ENCODE measurements at places on chromosomes 6 and 20. TPM values are rescaled to one million over a fixed set of nuclear protein-coding genes. Genes with fewer than 3 reads are reported as not detected.

The IL17A gene
- not detected for total RNA-seq

The FOXF2 gene
- 170 TPM for total RNA-seq

- no peak overlapping the region for H3K27ac ChIP-seq
- H3K27me3 ChIP-seq = no peaks in the 10 kb centered on the region
- no peaks in the 10 kb centered on the region for H3K36me3 ChIP-seq
- H3K4me3 ChIP-seq = no peak overlapping the region
- H3K4me1 ChIP-seq = no peaks in the 10 kb centered on the region
Measured at GRCh38 chr6:145241039-145241438, 494.3 kb downstream of the EPM2A start.

The LY86 gene
- total RNA-seq = 1.8 TPM

The SLC4A11 gene
- total RNA-seq = 0.32 TPM

The GATA5 gene
- 0.78 TPM for total RNA-seq

GRCh38 chr20:41538810-41539596, 79.2 kb downstream of the CHD6 start:
- peaks cover 4% of the 10 kb centered on the region for H3K36me3 ChIP-seq
- no peak for DNase-seq
- no peak overlapping the region for H3K4me3 ChIP-seq

The ZNF165 gene
- 0.50 TPM for total RNA-seq

The CYP21A2 gene
- total RNA-seq = 2.3 TPM

The RGS17 gene
- total RNA-seq = 0.06 TPM

DNA sequence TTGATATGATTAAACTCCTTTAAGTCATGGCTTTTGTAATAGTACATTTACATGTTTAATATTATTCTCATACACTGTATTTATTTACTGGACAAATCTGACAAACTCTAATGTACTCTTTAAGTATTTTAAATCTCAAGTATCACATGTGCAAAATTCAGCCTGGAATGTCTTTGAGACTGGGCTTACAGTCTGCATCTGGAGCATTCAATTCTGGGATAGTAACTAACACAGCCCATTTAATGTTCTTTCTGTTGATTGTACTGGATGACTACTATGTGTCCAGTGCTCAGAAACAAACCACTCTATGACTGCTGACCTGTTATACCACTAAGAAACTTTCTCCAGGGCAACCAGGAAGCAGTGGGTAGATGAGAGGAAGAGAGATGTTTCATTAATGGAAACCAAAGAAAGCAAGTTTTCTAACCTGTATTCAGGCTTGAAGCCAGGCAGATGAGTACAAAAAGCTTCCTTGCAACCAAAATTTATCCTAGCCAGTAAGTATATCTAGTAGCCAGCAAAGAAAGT, 26.8 kb downstream of the FBXL4 start:
- no peaks in the 10 kb centered on the region for H3K36me3 ChIP-seq
- no peaks in the 10 kb centered on the region for H3K27me3 ChIP-seq
- no peaks in the 10 kb centered on the region for H3K4me1 ChIP-seq
- DNase-seq = no peak

The BPI gene
- total RNA-seq = not detected

The BCAS1 gene
- 0.13 TPM for total RNA-seq

- DNase-seq = no peak
- H3K4me3 ChIP-seq = no peak overlapping the region
- peaks cover under 1% of the 10 kb centered on the region for H3K4me1 ChIP-seq
- peaks cover under 1% of the 10 kb centered on the region for H3K36me3 ChIP-seq
Measured at GRCh38 chr6:3290149-3290930, 31.6 kb downstream of the PSMG4 start.

DNA sequence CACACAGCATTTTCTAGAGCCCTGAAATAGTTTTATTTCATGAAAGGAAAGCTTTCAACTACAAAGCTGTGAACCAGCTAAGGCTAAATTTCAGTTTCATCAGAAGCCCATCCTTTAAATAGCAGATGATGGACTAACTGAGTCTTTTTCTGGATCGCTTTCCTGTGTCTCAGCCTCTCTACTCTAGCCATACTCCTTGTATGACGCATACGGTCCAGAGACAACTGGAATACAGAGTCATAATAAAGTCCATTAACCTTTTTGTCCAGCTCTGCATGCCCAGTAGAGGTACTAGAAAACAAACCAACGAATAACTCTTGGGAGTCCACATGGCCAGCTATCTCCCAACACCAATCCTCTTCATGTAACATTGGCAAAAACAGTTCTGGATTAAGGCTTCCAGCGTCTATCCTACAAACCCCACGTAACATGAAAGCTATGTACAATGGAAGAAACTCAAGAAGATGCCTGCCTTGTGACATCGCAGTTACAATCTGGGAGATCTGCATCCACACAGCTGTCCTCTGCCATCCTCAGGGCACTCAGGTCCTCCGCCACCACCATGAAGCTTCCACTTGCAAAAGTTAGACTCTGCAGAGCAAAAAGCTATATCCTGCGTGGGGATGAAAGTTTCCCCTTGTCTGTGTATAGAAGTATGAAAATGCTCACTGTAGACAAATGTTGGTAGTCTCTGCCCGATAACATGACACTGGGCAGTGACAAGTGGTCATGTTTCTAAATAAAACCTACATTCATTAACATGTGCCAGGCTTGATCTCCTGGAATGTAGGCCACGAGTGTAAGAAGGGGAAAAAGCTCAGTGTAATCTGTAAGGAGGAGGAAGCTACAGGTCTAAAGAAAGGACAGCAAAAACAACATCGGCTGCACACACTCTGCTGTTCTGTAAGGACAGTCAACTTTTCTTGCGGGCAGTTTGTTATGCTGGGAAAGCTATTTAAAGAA, 360.4 kb downstream of the ESR1 start:
- peaks cover 11% of the 10 kb centered on the region for H3K4me1 ChIP-seq
- H3K27me3 ChIP-seq = no peaks in the 10 kb centered on the region
- no peak for DNase-seq
- H3K36me3 ChIP-seq = peaks cover 23% of the 10 kb centered on the region
- H3K27ac ChIP-seq = no peak overlapping the region
- H3K4me3 ChIP-seq = no peak overlapping the region

- H3K27me3 ChIP-seq = no peaks in the 10 kb centered on the region
- no peaks in the 10 kb centered on the region for H3K36me3 ChIP-seq
- H3K4me3 ChIP-seq = no peak overlapping the region
- no peak for DNase-seq
Measured at GRCh38 chr6:110404607-110405006, 10.8 kb downstream of the DDO start.

DNA sequence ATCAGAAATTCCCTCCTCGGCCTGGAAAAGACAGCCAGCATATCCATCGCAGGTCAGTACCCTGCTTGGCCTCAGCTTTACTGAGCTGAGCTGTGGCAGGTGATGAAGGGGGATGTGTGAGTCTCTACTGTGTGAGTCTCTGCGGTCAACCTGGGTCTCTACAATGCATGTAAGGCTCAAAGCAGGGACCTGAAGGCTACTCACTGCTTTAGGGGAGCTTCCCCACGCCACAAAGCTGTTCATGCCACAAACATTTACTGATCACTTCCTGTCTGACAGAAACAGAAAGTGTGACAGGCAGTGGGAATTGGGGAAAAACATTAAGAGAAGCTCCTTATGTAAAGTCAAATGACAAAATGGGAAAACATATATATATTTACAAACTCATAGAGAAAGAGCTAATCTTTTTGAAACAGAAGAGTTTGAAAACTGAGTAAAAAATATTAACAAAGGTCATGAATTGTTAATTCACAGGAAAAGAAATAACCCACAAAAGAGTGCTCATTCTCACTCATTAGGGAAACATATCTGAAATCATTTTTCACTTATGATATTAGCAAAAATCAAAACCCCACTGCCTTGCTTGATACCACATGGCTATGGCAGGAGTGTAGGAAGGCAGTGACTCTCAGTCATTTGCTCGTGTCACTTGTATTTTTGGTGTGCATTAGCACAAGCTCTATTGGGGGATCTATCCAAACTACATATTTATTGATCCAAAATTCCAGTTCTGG, 5.8 kb downstream of the BTN3A3 start:
- peaks cover 8% of the 10 kb centered on the region for H3K36me3 ChIP-seq
- no peak overlapping the region for H3K27ac ChIP-seq
- no peaks in the 10 kb centered on the region for H3K27me3 ChIP-seq
- no peak overlapping the region for H3K4me3 ChIP-seq

GRCh38 chr6:69427882-69428281, 368.9 kb downstream of the LMBRD1 start:
- no peak overlapping the region for H3K27ac ChIP-seq
- no peaks in the 10 kb centered on the region for H3K27me3 ChIP-seq
- no peak overlapping the region for H3K4me3 ChIP-seq
- H3K36me3 ChIP-seq = no peaks in the 10 kb centered on the region
- peaks cover 6% of the 10 kb centered on the region for H3K4me1 ChIP-seq

The SLC22A7 gene
- not detected for total RNA-seq

DNA sequence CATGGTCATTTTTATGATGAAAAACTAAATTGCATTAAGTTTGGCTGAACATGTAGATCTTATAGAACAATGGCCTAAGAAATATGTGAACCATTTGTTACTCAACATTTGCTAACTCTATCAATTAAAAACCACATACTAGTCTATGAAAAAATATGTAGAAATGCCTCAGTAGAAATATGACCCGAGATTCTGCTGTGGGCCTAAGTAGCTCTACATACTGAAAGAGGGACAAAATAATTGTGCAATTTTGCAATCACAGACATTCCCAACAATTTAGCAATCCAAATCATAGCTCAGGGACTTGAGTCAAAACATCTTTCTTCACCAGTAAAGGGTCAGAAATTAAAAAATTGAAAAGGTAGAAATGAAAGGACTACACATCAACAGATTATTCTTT, 619.0 kb downstream of the FRK start:
- no peak overlapping the region for H3K4me3 ChIP-seq
- no peak for DNase-seq
- H3K27ac ChIP-seq = no peak overlapping the region
- no peaks in the 10 kb centered on the region for H3K36me3 ChIP-seq
- H3K4me1 ChIP-seq = no peaks in the 10 kb centered on the region

- H3K27ac ChIP-seq = no peak overlapping the region
- H3K27me3 ChIP-seq = no peaks in the 10 kb centered on the region
- H3K4me3 ChIP-seq = no peak overlapping the region
- H3K4me1 ChIP-seq = no peaks in the 10 kb centered on the region
Measured at GRCh38 chr6:112061605-112062004, 7.7 kb downstream of the CCN6 start.

The ACSS1 gene
- total RNA-seq = 154 TPM

The RBM24 gene
- total RNA-seq = 21.2 TPM

The PDYN gene
- total RNA-seq = not detected

DNA sequence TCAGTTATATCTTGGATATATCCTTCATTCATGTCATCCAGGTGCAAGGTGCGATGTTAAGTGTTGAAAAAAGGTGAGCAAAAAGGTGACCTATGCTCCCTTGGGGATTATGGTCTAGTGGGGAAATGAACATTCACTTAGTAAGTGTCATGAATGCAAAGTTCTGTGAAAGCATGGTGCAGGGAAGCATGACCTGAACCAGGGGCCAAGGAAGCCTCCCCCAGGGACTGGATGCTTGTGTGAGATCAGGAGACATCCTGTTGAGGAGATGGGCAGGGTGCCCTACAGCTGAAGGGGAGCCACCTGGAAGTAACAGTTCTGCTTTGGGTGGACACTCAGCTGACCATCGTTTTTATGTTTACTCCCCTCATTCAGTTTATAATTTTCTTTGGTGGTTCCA, 179.5 kb downstream of the SYNDIG1 start:
- H3K36me3 ChIP-seq = no peaks in the 10 kb centered on the region
- H3K27ac ChIP-seq = no peak overlapping the region
- DNase-seq = no peak
- no peak overlapping the region for H3K4me3 ChIP-seq
- no peaks in the 10 kb centered on the region for H3K27me3 ChIP-seq

The MYB gene
- 0.29 TPM for total RNA-seq

DNA sequence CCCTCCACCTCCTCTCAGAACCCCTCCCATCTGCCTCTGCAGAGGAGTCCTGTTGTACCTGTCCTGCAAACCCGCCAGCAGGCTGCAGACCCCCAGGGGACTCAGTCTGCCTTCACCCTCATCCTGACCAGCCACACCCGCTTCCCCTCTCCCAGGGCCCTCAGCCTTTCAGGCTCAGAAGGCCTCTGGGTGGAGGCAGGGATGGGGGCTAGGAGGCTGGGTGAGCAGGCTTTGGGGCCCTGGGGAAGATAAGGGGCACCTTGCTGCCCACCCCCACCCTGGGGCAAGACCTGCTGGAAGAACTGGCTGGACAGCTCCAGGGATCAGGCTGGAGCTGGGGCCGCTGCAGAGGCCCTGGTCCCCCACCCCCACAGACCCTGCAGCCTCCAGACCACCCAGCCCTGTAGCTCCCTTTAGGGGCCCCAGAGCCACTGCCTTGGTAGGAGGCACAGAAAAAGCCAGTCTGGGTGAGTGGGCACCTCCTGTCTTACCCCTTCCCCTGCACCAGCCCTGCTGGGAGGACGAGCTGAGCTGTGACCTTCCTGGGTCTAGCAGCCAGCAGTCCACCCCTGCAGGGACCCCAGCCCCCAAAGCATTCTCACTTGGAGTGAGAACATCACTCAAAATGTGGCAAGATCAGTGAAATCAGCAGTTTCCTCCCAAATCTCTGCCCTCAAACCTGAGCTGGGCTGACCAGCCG, 5.2 kb downstream of the TEAD3 start:
- peaks cover 94% of the 10 kb centered on the region for H3K4me1 ChIP-seq
- peak overlapping the region; percentile 47 for H3K4me3 ChIP-seq
- H3K27ac ChIP-seq = peak overlapping the region; percentile 97

GRCh38 chr6:4039348-4039747, 39.6 kb downstream of the FAM217A start:
- peaks cover 69% of the 10 kb centered on the region for H3K36me3 ChIP-seq
- H3K27me3 ChIP-seq = no peaks in the 10 kb centered on the region
- H3K4me1 ChIP-seq = peaks cover 17% of the 10 kb centered on the region

The TMEM242 gene
- 7.3 TPM for total RNA-seq

The TDRD6 gene
- total RNA-seq = 2.1 TPM

DNA sequence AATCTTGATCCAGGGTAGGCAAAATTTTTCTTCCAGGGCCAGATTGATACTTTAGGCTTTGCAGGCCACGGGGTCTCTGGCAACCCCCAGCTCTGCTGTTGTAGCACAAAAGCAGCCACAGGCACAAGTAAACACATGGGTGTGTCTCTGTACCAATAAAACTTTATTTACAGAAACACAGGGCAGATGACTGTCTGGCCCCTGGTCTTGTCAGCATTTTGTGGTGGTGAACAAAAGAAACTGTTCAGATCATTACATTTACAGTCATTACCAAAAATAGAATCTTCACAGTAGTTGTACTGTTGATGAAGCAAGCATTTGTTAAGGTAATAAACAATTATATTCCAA, 45.0 kb upstream of the KIF25 start:
- peaks cover 72% of the 10 kb centered on the region for H3K36me3 ChIP-seq
- no peak overlapping the region for H3K4me3 ChIP-seq
- H3K4me1 ChIP-seq = no peaks in the 10 kb centered on the region
- no peak overlapping the region for H3K27ac ChIP-seq
- H3K27me3 ChIP-seq = no peaks in the 10 kb centered on the region

The CCN2 gene
- total RNA-seq = 500 TPM

The SEC63 gene
- 43.6 TPM for total RNA-seq

The NMBR gene
- total RNA-seq = not detected

The EYA2 gene
- total RNA-seq = 5.9 TPM

- H3K4me1 ChIP-seq = peaks cover 10% of the 10 kb centered on the region
- H3K4me3 ChIP-seq = no peak overlapping the region
- no peaks in the 10 kb centered on the region for H3K27me3 ChIP-seq
- H3K36me3 ChIP-seq = no peaks in the 10 kb centered on the region
- no peak overlapping the region for H3K27ac ChIP-seq
- peak; percentile 83 for DNase-seq
Measured at GRCh38 chr6:169858293-169858934, 107.0 kb downstream of the ERMARD start.

Measured in esophagus muscularis mucosa (tissue), 4 donors.